Inflammatory macrophage (primary cell): ENCODE measurements at places on chromosomes 6 and 20.

DNA sequence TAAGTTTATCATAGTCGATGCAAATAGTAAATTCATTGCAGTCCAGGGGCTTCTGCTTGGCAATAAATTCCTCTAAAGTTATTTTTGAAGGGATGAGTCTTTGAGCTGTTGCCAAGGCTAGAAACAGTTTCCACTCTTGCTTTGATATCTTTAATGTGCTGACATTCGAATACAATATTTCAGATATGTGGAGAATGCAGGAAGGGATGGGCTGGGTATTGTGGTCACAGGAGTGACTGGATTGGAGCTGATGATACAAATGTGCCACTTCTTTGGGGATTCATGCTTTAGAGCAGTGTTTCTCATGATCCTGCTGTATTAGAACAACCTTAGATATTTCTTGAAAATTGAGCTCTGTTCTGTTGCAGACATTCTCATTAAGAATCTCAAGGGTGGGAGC is 139.0 kb downstream of the PRDM13 start:
- DNase-seq: no peak

DNA sequence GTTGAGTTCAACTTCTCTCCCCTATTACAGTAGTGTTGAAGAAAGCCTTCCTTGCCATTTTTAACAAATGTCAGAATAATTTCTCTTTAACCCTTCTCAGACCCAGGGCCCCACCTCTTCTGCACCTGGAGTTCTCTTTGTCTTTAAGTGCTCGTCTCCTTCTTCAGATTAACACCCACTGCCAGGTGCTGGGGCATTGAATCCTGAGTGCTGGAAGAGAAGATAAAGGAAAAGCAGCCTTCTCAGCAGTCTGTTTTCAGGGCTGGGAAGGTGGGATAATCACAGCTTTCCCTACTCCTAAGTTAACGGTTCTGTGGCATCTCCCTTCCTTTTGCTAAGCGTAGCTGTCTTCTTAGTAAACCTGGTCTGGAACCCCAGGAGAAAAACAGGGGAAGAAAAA is 114.6 kb upstream of the TAB2 start:
- DNase-seq: no peak

DNA sequence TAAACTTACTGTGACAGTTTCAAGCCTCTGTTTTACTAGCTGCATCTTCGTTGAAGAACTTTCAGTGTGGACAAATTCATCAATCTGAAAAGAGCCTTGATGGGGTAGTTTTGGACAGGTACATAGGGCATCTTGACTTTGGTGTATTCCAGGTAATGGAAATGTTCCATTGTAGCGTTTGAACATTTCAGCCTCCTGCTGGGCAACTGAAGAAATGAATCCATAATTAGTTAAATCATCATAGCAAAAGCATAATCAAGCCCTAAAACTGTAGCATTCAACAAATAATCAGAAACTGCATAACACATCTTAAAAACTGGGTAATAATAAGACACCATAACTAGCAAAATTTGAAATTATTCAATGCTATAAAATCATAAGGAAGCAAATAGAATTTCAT is 86.2 kb downstream of the AHI1 start:
- no peak for DNase-seq

GRCh38 chr6:36700071-36700812 is 2.6 kb downstream of the RAB44 start:
- DNase-seq: no peak

GRCh38 chr6:54710456-54710855 is 136.1 kb upstream of the FAM83B start:
- DNase-seq: no peak

DNA sequence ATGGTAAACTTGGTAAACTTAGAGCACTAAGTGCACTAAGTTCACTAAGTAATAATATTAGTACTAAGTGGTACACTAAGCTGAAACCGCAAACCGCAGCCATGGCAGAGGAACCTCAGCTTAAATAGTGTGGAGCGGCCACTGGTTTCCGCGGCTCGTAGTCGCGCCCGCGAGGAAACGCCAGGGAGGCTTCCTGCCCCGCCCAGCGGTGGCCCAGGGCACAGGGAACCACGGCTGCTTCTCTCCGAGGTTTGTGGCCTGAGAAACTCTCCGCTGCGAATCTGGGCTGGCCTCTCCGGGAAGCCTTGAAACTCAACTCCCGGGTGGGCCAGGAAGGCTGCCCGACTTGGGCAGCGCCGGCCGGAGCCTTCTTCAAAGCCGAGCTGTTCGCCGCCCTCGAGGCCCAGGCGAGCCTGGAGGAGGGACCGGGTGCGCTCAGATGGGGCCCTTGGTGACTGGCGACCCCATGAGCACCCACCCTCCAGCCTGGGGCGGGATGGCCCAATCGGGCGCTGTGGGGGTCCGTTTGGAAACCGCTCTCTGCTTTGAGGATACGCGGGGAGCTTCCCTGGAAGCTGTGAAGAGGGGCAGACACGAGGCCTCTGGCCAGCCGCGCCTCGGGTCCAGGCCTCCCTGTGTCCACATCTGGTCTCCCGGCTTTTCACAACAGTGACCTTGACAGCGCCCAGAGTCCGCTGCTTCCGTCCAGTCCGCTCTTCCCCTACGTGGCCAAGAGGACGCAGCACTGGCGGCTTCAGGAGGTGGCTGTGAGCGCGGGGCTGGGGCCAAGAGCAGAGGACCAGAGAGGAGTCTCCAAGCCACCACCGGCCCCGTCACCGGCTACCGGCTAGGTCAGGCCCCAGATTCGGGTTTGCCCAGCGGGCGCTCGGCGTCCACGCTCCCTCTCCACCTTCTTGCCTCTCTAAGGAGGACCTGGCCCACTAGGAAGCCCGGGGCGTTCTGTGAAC is 25.4 kb upstream of the HLA-E start:
- peak; percentile 72 for DNase-seq

- DNase-seq: no peak
Observed at GRCh38 chr6:149061930-149062329, 255.6 kb upstream of the TAB2 start.

DNA sequence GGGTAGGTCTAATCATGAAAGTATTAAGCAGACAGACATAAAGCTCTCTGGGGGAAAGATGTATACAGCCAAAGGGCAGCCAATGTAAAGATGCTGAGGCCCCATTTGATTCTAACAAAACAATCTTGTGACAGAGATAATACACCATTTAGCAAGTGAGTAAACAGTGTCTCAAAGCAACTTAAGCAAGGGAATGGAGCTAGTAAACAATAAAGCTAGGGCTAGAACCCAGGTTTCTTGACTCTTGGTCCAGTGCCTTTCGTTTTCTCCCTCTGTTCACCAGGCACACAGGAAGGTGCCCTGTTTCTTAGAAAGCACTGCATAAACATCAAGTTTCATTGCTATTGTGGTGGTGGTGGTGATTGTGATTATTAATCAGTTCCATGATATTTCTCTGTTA is 5.1 kb downstream of the ELOVL2 start:
- no peak for DNase-seq

- DNase-seq: no peak
Observed at GRCh38 chr20:64254571-64255360, 782 bp upstream of the PCMTD2 start.

DNA sequence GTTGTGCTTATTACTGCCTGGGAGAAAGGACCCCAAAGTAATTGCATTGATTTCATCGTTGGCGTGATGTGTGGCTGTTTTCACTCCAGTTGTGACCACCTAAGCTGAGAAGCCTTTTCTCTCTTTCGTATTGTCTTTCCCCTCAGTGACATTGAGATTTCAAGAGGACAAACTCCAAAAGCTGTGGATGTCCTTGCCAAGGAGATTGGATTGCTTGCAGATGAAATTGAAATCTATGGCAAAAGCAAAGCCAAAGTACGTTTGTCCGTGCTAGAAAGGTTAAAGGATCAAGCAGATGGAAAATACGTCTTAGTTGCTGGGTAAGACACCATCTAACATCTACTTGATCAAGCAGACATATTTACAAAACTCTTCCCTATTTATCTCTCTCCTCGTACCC is 60.5 kb downstream of the MTHFD1L start:
- DNase-seq: no peak

DNA sequence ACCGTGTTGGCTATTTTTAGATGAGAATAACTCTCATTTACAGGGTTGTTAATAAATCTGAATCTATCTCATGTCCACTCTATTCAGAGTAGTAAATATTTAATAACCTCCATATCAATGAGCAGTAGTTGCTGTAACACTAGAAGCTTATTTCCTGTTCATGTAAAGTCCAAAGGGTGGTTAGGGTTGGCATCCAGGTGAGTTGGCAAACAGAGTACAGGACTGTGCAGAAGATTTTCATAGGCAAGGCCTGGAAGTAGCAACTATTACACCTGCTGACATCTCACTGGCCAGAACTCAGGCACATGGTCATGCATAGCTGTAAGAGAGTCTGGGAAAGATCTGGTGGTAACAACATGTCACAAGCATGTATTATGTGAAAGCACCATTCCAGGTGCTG is 147.5 kb downstream of the PHF3 start:
- DNase-seq: no peak

GRCh38 chr6:83057705-83058321 is 7.8 kb downstream of the UBE3D start:
- peak; percentile 28 for DNase-seq

- DNase-seq: no peak
Observed at GRCh38 chr6:124947971-124948451, 14.2 kb upstream of the RNF217 start.

GRCh38 chr6:131960371-131961133 is 9.4 kb upstream of the CCN2 start:
- no peak for DNase-seq

DNA sequence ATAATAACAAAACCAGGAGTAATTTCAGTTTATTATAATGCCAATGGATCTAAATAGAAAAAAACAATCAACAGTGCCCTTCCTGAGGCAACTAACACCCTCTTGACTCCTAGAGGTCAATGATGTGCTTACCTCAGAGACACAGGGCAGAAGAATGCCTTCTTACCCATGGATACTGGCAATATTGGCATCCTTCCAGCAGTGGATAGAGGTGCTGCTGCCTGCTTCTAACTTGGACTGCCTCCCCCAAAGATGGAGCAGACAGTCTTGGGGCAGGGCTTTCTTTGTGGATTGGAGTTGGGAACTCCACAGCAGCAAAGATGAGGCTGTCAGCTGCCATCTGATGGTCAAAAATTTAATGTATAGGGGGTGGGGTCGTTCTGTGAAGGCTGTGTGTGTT is 78.7 kb downstream of the AK9 start:
- DNase-seq: no peak

- no peak for DNase-seq
Observed at GRCh38 chr6:107555449-107555848, 65.5 kb downstream of the SOBP start.

DNA sequence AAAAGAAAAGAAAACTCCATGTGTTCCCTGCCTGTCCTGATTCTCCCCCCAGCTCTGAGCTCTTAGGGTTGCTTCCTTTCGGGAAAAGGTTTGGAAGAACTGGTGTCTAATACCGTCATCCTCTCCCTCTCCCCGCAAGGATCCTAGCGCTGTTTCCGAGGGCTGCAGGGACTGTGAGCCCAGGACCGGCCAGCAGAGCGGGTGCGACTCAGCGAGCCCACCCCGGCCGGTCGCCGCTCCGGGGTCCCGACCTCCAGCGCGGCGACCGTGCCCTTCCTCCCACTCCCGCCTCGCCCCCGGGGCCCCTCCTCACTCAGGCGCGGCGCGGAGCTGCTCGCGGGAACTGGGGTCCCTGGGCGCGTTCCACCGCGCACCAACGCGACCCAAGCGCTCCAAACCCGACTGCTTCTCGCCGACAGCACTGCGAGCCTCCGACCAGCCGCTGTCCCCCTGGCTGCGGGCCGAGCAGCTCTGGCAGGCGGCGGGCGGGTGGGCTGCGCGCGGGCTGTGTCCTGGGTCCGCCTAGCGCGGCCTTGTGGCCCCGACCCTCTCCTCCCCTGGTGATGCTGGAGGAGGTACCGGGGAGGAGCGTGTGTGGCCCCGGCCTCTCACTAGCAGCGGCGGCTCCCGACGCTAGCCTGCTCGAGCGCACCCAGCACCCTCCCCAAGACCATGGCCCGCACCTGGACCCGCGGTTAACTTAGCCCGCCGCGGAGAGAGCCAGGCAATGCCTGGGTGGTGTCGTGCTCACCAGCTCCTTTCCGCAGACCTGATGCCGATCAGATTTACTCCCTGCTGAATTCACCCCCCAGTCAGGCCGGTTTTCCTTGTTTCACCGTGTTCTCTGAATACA is at the start of gene PLA2G7:
Gene PLA2G7, minus strand, starts transcription at position 509 of the 853 bp plus-strand sequence. CDS start 12,484 bp downstream, outside the sequence.
- DNase-seq: peak; percentile 89

DNA sequence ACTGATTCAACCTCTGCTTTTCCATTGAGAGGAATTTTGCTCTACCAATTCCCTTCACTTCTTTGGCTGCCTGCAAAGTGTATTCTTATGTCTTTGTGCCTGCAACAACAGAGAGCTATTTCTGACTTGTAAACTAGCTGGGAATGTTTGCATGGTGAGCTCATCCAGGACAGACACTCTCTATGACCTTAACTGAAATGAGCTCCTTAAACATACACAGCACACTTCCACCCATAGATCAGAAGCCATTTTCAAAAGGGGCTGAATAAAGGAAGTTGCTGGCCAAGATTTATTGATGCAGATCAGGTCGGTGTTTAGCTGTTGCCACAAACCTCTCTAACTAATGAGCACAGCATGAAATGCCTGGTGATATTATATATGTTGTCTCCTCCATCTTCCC is 377.7 kb downstream of the BTBD9 start:
- no peak for DNase-seq

DNA sequence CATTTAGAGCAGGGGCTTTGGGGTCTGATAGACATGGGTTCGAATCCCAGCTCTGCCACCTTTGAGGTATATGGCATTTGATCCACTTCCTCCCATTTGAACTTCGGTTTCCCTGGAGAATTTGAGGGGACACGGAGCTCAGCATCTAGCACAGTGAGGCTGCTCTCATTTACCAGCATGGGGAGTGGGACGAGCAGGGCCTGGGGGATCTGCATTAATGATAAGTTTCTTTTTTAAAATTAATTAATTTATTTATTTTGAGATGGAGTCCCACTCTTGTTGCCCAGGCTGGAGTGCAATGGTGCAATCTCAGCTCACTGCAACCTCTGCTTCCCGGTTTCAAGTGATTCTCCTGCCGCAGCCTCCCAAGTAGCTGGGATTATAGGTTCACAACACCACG is 52.6 kb downstream of the VSTM2L start:
- DNase-seq: no peak

GRCh38 chr6:162068340-162068739 is 659.2 kb downstream of the PRKN start:
- DNase-seq: no peak

- DNase-seq: no peak
Observed at GRCh38 chr20:32513031-32513866, 71.9 kb downstream of the NOL4L start.

DNA sequence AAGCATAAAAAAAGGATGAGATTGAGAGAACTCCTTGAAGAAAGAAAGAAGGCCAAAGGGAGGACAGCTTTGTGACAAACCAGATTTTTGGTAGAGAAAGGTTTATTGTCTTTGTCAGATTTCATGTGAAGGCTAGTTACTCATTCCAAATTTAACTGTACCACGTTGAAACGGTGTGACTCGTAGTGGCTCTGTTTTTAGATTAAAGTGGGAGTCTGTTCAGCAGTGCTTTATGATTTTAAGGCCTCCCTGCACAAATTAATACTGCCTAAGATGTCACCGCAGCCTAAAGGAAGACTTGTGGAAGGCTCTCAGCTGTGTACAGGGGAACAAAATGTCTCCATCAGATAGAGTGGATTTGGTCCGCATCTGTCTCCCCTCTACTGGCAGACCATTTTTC is 35.9 kb downstream of the CDC40 start:
- no peak for DNase-seq
